SHP77 treated with DMSO at 0.1 percent for 48 hours (cell line): ENCODE measurements at places on chromosomes 13 and 19.
A peak's percentile ranks its signal among the peaks of the same experiment; 100 is the strongest.

DNA sequence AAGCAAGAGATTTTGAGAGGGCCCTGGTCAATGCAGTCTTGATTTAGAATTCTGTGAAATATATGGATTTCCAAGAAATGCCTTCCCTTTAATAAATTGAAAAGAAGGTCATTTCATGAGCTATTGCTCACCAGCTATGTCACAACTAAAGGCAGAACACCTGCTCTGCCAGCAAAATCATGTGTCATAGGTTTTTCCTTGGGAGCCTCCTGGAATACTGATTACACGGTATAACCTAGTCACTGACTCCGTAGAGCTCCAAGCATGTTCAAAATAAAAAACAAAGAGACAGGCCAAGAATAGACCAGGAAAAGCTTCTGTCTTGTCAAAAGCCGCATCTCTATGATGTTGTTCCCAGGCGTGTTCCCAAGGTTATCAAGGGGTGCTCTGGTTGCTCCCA lies 45.5 kb downstream of the HSPH1 start:
- DNase-seq, result no peak

- DNase-seq, result peak; percentile 89
Observed at GRCh38 chr13:108915634-108916512, 286.5 kb downstream of the MYO16 start.

DNA sequence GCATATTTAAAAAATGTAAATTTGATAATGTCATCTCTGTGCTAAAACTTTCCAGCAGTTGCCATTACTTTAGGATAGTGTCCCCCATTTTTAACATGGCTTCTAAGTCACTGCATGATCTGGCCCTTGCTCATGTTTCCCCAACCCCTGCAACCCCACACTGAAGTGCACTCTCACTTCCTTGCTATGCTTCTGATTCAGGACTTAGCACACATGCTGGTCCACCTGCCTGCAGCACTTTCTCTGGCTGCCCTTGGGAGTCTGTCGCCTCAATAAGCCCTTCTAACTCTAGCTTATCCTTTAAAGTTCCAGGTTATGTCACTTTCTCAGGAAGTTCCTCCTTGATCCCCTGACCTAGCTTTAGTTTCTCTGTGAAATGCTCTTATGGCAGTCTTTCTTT lies 241.0 kb downstream of the POSTN start:
- no peak for DNase-seq

GRCh38 chr13:111304041-111304544 lies 16.3 kb upstream of the TEX29 start:
- DNase-seq, result no peak

DNA sequence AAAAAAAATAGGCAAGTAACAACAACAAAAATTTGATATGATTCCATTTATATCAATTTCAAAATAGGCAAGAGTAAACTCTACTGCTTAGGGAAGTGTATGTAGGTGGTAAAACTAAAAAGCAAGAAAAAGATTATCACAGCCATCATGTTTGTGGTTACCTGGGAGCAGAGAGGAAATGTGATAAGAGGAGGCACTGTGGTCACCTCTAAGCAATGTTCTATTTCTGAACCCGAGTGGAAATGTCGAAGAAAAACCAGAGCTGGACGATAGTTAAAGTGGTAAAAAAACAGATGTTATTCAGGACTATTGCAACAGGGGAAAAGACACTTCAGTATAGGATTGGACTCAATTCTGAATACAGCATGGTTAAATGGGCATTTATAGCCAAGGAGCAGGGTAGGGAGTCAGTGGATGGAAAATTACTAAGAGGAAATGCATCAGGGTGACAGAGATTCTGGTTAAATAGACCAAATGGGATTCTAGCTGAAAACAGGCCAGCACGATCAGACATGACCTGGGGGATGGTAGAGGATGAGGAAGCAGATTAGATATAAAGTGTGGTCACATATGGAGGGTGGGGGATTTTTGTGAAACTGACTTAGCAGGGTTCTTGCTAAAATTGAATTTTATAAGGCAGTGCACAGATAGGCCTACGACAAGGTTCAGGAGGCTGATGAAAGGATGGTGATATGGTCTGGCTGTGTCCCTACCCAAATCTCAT lies 6.0 kb upstream of the TEX30 start:
- DNase-seq, result no peak

GRCh38 chr19:4376991-4377781 lies 23.2 kb downstream of the SH3GL1 start:
- DNase-seq, result no peak

- no peak for DNase-seq
Observed at GRCh38 chr13:40776681-40777165, 5.7 kb upstream of the MRPS31 start.

GRCh38 chr19:45423589-45424190 lies at the start of gene ERCC1:
ERCC1 (minus strand) TSS chr19:45423917; CDS start chr19:45423374, 543 bp downstream.
- DNase-seq, result peak; percentile 92

DNA sequence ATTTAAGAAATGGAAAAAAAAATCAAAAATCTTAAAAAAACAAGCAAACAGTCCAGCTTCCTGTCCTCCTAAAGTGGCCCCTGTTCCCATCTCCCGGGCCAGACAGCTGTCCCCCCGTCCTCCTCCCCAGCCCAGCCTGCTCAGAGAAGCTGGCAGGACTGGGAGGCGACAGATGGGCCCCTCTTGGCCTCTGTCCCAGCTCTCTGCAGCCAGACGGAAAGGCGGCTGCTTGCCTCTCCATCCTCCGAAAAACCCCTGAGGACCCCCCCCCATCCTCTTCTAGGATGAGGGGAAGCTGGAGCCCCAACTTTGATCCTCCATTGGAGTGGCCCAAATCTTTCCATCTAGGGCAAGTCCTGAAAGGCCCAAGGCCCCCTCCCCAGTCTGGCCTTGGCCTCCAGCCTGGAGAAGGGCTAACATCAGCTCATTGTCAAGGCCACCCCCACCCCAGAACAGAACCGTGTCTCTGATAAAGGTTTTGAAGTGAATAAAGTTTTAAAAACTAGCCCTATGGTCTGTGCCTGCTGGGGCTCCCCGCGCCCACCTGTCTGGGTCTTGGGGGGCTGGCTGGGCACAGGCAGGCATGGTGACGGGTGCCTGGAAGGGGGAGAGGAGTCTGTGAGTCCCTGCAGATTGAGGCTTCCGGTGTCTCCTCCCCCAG lies 3.8 kb downstream of the GADD45GIP1 start:
- no peak for DNase-seq

DNA sequence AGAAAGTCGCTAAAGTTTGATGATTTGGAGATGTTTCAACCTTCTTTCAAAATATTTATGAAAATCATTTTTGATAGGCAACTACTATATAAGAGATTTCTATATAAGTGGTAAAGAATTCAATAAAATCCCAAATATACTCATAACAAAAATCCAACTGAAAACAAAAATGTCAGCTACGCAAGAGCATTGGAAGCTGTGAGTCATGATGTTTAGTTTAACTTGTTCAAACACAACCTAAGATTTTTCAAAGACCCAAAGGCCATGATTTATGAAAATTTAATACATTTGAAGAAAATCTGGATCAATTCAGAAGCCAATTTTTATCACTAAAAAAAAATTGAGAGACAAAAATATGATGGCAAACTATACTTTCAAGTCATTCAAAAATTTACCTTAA lies 226.6 kb downstream of the MZT1 start:
- no peak for DNase-seq

- no peak for DNase-seq
Observed at GRCh38 chr13:95512424-95512823, 40.1 kb upstream of the CLDN10 start.

- DNase-seq, result no peak
Observed at GRCh38 chr19:36266375-36266961, 51.6 kb downstream of the ZNF146 start.

DNA sequence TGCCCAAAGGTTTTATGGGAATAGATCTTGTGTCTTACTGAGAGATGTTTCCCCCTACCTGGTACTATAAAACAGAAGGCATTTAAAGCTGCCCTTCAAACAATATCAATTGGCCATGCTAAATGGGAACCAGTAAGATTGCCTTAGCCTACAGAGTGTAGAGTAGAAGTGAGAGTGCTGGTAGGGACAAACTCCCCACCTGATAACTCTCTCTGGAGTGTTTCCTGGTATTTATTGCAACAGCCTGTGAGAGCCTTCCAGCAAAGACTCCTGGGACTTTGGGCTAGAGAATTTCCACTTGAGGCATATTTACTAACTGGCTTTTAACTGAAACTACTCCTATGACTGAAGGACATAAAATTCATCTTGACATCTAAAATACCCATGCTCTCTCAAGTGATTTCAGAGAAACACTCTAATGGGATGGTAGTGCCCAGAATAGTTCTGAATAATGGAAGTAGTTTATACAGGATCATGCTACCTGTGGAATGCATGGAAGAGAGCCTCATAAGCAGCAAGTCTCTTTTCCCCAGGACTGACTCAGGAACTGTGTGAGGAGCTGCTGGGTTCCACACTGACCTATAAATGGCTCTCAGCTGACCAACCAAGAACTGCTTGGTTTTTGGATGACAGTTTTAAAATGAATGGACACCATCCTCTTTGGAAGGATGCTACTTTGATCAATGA lies 132.7 kb upstream of the SLITRK5 start:
- no peak for DNase-seq

DNA sequence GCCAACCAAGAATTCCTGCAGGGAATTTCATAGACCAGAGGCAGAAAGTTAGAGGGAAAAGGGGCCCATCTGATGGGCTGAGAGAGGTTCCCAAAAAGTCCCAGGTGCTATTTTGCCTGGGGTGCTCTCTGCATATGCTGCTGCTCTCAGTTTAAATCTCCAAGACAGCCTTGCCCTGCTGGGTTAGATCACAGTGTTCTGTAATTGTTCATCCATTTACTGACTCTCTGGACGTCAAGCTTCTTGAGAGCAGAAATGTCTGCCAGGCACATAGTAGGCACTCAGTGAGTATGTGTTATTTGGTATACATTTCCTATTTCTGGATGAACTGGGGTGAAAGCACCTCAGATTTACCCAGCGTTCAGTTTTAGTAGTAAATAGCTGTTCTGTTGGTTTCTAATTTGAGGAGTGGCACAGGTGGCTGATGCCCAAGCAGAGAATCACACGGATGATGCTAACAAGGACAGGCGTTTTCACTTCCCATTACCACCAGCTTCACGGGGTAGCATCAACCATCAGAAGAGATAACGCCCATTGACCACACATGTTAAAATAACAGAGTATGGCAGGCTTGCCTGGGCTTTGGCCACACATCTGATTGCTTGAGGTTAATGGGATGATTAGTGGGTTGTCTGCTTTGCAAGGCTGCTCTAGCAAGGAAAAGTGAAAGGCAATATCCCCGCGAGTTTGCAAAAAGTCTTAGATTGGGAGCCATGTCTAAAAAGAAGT lies 161.1 kb downstream of the SLC7A1 start:
- no peak for DNase-seq

DNA sequence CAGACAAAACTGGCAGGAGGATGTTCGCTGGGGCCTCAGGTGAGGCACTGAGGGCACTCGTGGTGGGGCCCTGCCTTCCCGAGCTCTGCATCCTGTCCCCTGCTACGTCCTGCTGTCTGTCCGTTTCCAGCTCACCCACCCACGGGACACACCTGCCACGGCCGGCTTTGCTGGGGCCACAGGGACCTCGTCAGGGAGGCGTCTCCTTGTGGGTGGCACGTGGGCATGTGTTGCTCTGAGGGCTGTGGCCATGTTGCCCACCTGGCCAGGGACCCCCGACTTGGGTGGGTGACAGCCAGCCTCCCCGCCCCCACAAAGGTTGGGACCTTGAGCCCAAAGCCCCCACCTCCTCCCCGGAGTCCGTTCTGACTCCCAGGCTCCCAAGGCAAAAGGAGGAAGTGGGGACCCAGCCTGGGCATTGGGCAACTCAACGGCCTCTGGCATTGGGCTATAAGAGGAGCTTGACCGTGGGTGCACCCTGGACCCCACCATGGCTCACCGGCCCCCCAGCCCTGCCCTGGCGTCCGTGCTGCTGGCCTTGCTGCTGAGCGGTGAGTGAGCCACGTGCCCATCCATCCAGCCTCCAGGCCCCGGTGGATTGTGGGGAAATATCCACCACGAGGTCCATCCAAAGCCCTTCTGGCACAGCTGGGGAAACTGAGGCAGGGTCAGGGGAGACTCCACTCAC lies at the start of gene PRTN3:
TSS of gene PRTN3 (plus strand) at position 481 of the 688 bp plus-strand sequence. CDS start at position 491, 10 bp downstream.
- no peak for DNase-seq

- no peak for DNase-seq
Observed at GRCh38 chr19:45306040-45306439, 16.6 kb downstream of the CKM start.

- no peak for DNase-seq
Observed at GRCh38 chr13:26508885-26509284, 48.6 kb upstream of the WASF3 start.

DNA sequence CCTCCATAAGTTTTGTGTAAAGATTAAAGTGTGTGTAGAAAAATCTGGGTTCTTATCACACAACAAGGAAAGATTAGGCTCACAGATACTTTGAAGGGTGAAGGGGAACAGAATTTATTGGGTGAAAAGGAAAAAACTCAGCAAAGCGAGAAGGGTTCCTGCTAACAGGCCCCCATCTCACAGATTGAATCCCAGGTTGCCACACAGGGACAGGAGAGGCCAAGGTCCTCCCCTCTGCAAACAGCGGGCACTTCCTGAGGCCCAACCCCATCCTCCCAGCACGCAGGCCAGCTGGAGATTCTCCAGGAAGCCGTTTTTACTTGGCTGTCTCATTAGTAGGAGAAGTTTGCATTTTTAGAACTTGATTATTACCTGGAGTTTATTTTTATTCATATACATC lies 15.2 kb upstream of the ERCC5 start:
- DNase-seq, result no peak

DNA sequence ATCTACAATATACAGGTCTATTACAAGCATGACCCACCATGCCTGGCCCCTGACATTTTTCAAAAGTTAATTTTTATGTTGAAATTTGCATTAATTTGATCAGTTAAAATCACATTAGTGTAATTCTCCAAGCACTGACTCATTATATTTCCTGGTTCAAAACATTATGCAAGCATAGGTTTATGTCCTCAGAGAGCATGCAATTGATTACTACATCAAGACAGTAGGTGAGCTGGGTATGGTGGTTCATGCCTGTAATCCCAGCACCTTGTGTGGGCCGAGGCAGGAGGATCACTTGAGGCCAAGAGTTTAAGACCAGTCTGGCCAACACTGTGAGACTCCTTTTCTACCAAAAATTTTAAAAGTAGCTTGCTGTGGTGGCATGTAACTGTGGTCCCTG lies 248.8 kb upstream of the KLHL1 start:
- no peak for DNase-seq

DNA sequence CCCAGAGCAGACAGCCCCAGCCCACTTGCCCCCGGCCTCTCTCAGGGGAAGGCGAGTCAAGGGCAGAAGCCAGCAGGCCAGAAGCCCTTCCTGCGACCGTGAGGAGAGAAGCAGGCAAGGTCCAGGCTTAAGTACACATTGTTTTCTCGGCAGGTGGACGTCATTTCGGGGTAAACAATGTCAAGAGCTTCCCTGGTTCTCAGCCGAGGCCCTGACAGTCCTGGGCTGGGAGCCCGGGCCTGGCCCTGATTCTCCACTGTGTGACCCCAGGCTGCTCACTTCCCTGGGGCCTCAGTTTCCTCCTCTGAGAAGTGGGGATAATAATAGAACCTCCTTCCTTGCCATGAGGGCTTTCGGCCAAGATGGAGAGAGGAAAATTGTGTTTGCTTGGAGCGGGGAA lies 19.4 kb downstream of the PLVAP start:
- no peak for DNase-seq

DNA sequence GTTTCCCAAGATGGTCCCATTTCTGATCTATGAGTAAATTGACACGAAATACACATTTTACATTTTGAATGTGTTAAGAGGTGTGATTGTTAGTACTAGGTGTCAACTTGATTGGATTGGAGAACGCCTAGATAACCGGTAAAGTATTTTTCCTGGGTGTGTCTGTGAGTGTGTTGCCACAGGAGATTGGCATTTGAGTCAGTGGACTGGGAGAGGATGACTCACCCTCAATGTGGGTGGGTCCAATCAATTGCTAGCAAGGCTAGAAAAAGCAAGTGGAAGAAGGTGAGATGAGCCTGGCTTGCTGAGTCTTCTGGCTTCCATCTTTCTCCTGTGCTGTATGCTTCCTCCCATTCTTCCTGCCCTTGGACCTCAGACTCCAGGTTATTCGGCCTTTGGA lies 960.7 kb upstream of the PCDH9 start:
- DNase-seq, result no peak
